ENCODE measurements at places on chromosomes 3 and 15. TPM values are rescaled to one million over a fixed set of nuclear protein-coding genes. Genes with fewer than 3 reads are reported as not detected.

- peak; percentile 26 for DNase-seq
Measured at GRCh38 chr3:185153861-185154629, 1.2 kb upstream of the C3orf70 start.

DNA sequence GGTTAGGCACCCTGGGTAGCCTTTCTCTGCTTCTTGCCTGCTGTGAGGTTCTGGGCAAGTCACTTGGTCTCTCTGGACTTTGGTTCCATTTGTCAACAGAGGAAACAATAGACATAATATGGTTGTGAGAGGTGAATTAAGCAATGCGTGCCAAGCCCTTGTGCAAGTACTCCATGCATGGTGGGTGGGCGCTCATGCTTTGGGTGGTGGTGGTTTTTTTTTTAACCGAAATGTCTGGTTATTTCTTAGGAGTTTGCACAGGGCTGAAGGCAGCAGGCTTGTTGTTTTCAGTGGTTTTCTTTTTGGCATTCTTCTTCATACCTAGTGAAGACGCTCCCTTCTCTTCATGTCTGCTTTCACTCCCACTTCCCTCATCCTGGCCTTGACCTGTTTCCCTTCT lies 84.2 kb upstream of the LRTM1 start:
- no peak for DNase-seq

The CSPG5 gene
- total RNA-seq, result 0.16 TPM

The CASR gene
- 72.8 TPM for total RNA-seq

The TGFBR2 gene
- total RNA-seq, result 243 TPM

Measured in kidney (tissue), 22 donors.